ENCODE measurements at places on chromosomes 2 and 18. TPM values are rescaled to one million over a fixed set of nuclear protein-coding genes. Genes with fewer than 3 reads are reported as not detected.

DNA sequence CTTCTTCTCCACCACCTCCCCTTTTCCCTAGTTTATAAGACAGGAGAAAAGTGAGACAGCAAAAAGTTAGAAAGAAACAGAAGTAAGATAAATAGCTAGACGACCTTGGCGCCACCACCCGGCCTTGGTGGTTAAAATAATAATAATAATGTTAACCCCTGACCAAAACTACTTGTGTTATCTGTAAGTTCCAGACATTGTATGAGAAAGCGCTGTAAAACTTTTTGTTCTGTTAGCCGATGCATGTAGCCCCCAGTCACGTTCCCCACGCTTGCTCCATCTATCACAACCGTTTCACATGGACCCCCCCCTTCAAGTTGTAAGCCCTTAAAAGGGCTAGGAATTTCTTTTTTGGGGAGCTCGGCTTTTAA, 1.5 kb upstream of the BUB1 start:
- no peak for DNase-seq
- H3K27ac ChIP-seq = no peak overlapping the region
- H3K27me3 ChIP-seq = no peaks in the 10 kb centered on the region
- no peaks in the 10 kb centered on the region for H3K36me3 ChIP-seq

GRCh38 chr2:122753336-122753735, 997.9 kb downstream of the TSN start:
- H3K27ac ChIP-seq = no peak overlapping the region
- H3K36me3 ChIP-seq = no peaks in the 10 kb centered on the region
- DNase-seq = no peak
- no peaks in the 10 kb centered on the region for H3K27me3 ChIP-seq

GRCh38 chr2:112954364-112954763, 23.4 kb upstream of the IL36G start:
- no peak for DNase-seq
- no peaks in the 10 kb centered on the region for H3K27me3 ChIP-seq
- H3K27ac ChIP-seq = no peak overlapping the region
- no peak overlapping the region for H3K4me3 ChIP-seq
- H3K4me1 ChIP-seq = no peaks in the 10 kb centered on the region

Gene GPR155
- total RNA-seq = 1.3 TPM

Gene KIF1A
- total RNA-seq = 4.3 TPM

Gene UXS1
- total RNA-seq = 34.4 TPM

DNA sequence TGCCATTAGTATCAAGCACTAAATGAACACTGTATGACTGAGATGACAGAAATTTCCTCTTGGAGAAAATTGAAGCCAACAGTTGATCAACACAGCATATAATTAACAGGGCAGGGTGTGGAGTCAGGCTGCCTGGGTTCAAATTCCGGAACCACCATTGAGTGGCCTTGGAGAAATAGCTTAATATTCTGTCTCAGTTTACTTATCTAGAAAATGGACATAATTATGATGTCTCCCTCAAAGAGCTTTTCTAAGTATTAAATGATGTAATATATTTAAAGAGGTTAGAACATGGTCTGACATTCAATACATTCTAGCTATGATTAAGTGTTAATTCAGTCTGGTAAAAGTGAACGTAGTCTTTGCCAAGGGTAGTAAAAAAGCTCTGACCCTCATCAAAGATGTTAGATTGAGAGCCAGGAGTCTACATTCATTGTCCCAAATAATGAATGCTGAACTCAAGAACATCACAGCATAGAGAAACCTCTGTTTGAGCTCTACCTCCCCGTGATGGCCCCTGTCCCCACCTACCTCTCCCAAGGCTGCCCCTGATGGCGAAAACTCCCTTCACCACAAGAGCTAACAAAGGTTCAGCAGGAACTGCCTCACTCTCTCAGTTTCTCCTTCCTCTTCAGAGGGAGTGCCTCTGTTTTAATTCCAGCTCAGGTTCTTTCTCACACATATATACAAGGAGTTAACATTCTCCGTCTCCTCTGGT, 2.7 kb upstream of the VWA3B start:
- H3K4me1 ChIP-seq = peaks cover 11% of the 10 kb centered on the region
- H3K27me3 ChIP-seq = no peaks in the 10 kb centered on the region
- no peaks in the 10 kb centered on the region for H3K36me3 ChIP-seq
- H3K4me3 ChIP-seq = no peak overlapping the region
- peak; percentile 52 for DNase-seq

DNA sequence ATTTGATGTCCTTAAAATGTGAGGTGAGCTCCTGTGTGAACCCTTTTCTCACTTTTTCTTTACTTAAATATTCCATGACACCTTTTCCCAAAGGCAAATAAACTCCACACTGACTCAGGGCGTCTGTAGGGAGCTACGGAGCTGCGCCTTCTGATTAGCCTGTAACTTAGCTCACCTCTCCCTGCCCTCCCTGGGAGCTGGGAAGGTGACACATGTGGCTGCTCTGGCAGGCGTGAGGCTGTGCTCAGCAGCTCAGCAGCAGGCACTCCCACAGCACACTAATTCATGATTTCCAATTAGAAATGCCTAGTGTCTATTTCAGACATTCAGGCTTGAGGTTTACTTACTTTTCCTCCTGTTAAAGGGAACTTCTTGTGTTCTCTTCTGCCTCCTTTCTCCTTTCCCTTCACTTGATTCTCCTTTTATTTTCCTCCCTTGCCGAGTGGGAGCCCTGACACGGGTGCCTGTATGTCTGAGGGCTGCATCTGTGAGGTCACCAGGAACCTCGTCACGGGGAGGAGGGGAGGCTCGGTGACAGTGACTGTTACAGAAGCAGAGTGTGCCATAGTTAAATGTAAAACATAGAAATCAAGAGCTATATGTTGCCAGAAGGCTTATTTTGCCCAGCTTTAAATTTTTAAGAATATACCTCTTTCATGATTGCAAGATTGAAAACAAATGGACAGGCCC, 437.1 kb downstream of the DCDC2C start:
- DNase-seq = no peak
- H3K27ac ChIP-seq = no peak overlapping the region
- H3K4me1 ChIP-seq = no peaks in the 10 kb centered on the region

- H3K36me3 ChIP-seq = no peaks in the 10 kb centered on the region
- H3K4me1 ChIP-seq = no peaks in the 10 kb centered on the region
- H3K27me3 ChIP-seq = no peaks in the 10 kb centered on the region
- H3K27ac ChIP-seq = no peak overlapping the region
- no peak overlapping the region for H3K4me3 ChIP-seq
Measured at GRCh38 chr2:101520246-101520645, 45.3 kb upstream of the RFX8 start.

DNA sequence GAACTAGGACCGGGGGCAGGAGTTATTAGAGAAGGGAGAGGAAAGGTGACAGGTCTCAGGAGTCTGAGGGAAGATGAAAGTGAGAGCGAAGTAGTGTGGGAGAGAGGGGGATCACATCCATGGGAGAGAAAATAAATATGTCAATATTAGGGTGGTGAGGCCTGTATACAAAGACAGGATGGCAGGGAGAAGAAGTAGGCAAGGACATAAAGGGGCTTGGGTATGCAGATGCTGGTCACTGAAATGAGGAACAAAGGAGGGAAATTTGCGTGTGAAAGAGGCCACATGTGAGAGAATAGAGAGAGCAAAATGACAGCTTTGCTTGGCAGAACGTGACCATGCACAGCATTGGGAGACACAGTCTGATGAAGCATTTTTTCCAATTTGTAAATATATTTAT, 13.6 kb downstream of the METAP1D start:
- H3K27ac ChIP-seq = no peak overlapping the region
- H3K4me3 ChIP-seq = no peak overlapping the region
- H3K27me3 ChIP-seq = no peaks in the 10 kb centered on the region
- H3K4me1 ChIP-seq = no peaks in the 10 kb centered on the region

- no peaks in the 10 kb centered on the region for H3K27me3 ChIP-seq
- H3K36me3 ChIP-seq = no peaks in the 10 kb centered on the region
- H3K27ac ChIP-seq = peak overlapping the region; percentile 59
- H3K4me3 ChIP-seq = no peak overlapping the region
- H3K4me1 ChIP-seq = peaks cover 6% of the 10 kb centered on the region
Measured at GRCh38 chr2:172329774-172330671, 97.4 kb upstream of the ITGA6 start.

GRCh38 chr18:811892-812375, at the start of gene YES1:
TSS of gene YES1 (minus strand) at chr18:812242. CDS start at chr18:756827, 55,415 bp downstream.
- H3K36me3 ChIP-seq = no peaks in the 10 kb centered on the region
- H3K4me1 ChIP-seq = no peaks in the 10 kb centered on the region
- H3K4me3 ChIP-seq = peak within 1 kb of the TSS; percentile 88
- H3K27ac ChIP-seq = peak within 1 kb of the TSS; percentile 90
- DNase-seq = peak; percentile 77

DNA sequence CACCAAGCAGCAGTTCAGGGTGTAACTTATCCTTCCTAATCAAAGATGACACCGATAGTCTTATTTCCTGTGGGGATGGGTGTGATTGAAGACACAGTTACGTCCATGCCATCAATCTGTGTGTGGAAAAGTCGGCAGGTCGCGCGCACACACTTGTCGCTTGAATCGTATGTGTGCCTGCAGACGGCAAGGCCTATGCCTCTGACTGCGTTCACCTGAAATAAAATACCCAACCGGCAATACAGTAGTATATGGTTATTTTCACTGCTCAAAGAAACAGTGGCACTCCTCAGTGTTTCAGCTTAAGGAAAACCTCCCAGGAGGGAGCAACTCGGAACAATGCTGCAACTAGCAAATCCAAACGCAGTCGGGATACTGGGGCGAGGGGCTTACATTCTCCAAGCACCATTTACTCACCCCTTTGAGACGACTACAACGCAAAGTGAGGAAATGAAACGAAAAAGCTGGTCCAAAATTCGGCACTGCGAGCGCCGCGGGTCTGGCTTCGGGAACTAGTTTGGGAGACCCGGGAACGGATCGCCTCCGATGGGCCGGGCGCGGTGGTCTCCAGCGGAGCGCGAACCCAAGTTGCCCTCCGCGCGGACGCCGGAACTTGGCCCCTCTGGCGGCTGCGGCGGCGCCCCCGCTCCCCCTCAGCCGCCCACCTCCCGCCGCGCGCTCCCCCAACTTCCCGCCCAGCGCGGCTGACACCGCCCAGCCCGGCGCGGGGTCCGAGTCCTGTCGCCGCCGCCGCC, 675 bp downstream of the PRKD3 start:
- H3K36me3 ChIP-seq = no peaks in the 10 kb centered on the region
- H3K27ac ChIP-seq = peak overlapping the region; percentile 81
- H3K4me3 ChIP-seq = peak overlapping the region; percentile 88

DNA sequence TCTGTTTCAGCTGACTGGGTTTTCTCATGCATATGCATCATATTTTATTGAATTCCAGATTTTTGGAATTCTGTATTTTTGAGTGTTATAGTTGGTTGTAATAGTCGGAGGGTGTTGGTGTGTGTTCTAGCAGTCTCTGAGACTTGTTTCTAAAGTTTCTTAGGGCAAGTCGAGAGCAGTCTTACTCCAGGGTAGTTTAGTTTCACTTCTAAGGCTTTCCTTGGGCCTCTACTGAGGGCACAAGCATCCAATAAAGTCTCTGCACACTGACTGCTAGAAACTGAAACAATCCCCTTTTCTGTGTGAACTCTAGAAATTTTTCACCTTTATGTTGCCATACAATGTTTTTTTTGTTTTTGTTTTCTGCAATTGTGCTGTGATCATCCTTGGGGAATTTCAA, 663.7 kb upstream of the LRATD1 start:
- no peaks in the 10 kb centered on the region for H3K4me1 ChIP-seq
- no peak overlapping the region for H3K27ac ChIP-seq
- no peak overlapping the region for H3K4me3 ChIP-seq
- H3K27me3 ChIP-seq = no peaks in the 10 kb centered on the region

DNA sequence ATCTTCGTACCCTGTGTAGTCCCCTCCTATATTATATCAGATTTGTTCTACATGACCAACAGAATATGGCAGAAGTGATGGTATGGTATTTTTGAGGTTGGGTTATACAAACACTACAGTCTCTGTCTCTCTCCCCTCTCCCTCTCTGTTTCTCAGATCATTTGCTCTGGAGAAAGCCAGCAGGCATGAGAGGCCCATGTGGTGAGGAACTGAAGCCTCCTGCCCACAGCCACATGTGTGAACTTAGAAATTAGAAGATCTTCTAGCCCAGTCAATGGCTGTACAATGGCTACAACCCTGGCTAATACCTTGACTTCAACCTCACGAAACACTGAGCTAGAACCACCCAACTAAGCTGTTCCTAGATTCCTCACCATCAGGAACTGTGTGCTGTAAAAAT, 250.6 kb downstream of the SMAD2 start:
- no peaks in the 10 kb centered on the region for H3K36me3 ChIP-seq
- no peaks in the 10 kb centered on the region for H3K27me3 ChIP-seq

- DNase-seq = no peak
- no peak overlapping the region for H3K4me3 ChIP-seq
- no peaks in the 10 kb centered on the region for H3K36me3 ChIP-seq
- H3K27ac ChIP-seq = no peak overlapping the region
- H3K4me1 ChIP-seq = no peaks in the 10 kb centered on the region
Measured at GRCh38 chr2:18792226-18792629, 202.9 kb upstream of the NT5C1B start.

GRCh38 chr2:5701266-5701665, 9.1 kb downstream of the SOX11 start:
- peaks cover 14% of the 10 kb centered on the region for H3K27me3 ChIP-seq
- no peak for DNase-seq
- H3K4me3 ChIP-seq = no peak overlapping the region

- no peak for DNase-seq
- H3K27me3 ChIP-seq = no peaks in the 10 kb centered on the region
- no peaks in the 10 kb centered on the region for H3K36me3 ChIP-seq
- no peak overlapping the region for H3K27ac ChIP-seq
- H3K4me3 ChIP-seq = no peak overlapping the region
- H3K4me1 ChIP-seq = no peaks in the 10 kb centered on the region
Measured at GRCh38 chr18:43578706-43579105, 301.4 kb upstream of the SYT4 start.

Gene ANKRD62
- 0.40 TPM for total RNA-seq

Gene SLC4A3
- total RNA-seq = 0.72 TPM

DNA sequence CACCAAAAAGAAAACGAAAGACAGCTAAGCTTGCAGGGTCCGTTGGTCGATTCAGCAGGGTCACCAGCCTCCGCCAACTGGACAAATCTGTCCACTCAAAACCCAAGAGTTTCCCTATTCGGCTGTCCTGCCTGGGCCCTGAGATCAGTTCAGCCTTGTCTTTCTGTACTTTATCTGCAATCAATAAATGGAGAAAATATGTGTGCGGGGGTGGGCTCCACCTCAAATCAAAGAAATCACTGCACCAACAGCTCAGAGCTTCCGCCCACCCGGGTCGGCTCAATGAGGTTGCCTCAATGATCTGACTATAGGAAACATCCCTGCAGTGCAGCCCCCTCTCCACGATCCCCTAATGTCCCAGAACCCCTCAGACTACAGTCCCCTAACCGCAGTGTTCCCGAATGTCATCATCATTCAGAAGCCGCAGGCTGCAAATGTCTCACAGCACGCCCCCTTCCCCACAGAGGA, 447 bp downstream of the GGCX start:
- H3K27ac ChIP-seq = peak overlapping the region; percentile 73
- no peaks in the 10 kb centered on the region for H3K27me3 ChIP-seq
- H3K4me1 ChIP-seq = peaks cover 5% of the 10 kb centered on the region
- H3K36me3 ChIP-seq = no peaks in the 10 kb centered on the region
- H3K4me3 ChIP-seq = peak overlapping the region; percentile 73

Gene DSG1
- total RNA-seq = not detected

DNA sequence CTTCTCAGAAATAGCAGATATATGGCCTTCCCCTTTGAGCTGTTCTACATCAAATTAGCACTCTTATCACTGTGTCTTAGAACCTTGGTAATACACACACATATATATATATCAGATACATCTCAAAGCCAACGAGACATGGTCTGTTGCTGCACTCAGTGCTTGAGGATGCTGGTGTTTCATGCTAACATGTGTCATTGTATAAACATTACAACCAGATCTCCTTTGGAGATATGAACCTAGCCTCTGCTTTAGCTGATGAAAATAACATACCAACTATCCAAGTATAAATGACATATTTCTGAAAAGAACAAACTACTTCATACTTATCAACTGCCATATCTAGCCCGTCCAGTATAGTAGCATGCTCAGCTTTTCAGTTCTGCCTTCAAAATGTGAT, 226.7 kb upstream of the HNRNPA3 start:
- no peaks in the 10 kb centered on the region for H3K27me3 ChIP-seq
- no peak overlapping the region for H3K27ac ChIP-seq
- no peak overlapping the region for H3K4me3 ChIP-seq
- H3K4me1 ChIP-seq = no peaks in the 10 kb centered on the region
- no peak for DNase-seq
- no peaks in the 10 kb centered on the region for H3K36me3 ChIP-seq
